ENCODE measurements at places on chromosomes 7 and 10.

- H3K27ac ChIP-seq: no peak overlapping the region
- peaks cover 4% of the 10 kb centered on the region for H3K27me3 ChIP-seq
- H3K4me1 ChIP-seq: no peaks in the 10 kb centered on the region
- DNase-seq: no peak
Measured at GRCh38 chr7:113368256-113368655, 249.9 kb upstream of the SMIM30 start.

DNA sequence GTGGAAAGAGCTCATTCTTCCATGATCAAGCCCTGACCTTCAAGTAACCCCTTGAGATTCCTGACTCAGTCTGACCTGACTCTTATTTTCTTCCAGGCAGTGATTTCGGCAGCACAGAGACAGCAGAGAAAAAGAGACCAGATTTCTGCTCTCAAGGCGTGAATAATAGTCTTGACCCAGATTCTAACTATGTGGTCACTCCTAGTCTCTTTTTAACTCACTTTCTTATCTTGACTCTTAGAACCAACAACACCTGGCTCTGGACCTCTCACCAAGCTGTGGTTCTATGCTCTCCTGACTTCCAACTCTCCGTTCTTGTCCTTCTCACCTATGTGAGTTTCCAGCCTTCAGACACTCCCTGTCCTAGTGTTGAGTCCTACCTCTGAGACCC is 36.9 kb upstream of the KDM7A start:
- no peak overlapping the region for H3K27ac ChIP-seq
- peaks cover 27% of the 10 kb centered on the region for H3K4me1 ChIP-seq
- H3K27me3 ChIP-seq: no peaks in the 10 kb centered on the region
- no peaks in the 10 kb centered on the region for H3K36me3 ChIP-seq

DNA sequence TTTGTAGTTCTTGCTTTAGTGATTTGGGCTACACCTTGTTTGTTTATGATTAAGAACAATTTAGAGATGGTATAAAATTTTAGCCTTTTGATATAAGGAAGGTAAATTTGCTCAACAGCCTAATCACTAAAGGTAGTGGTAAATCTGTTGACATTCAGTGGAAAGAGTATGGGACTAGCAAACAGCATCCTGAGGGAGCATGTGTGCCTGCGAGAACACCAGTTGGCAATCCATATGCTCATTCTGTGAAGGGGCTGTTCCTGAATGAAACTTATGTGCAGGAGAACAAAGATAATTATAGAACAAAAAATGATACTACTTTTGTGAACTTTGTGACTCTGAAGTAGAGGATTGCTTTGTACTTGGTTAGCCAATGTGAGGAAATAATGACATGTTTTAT is 44.0 kb downstream of the CAPZA2 start:
- H3K4me3 ChIP-seq: no peak overlapping the region
- H3K27ac ChIP-seq: no peak overlapping the region
- peaks cover 3% of the 10 kb centered on the region for H3K36me3 ChIP-seq
- peaks cover 5% of the 10 kb centered on the region for H3K4me1 ChIP-seq
- no peaks in the 10 kb centered on the region for H3K27me3 ChIP-seq
- no peak for DNase-seq

- no peak for DNase-seq
- peaks cover 2% of the 10 kb centered on the region for H3K36me3 ChIP-seq
- no peak overlapping the region for H3K4me3 ChIP-seq
- H3K4me1 ChIP-seq: peaks cover 4% of the 10 kb centered on the region
- no peak overlapping the region for H3K27ac ChIP-seq
- peaks cover 23% of the 10 kb centered on the region for H3K27me3 ChIP-seq
Measured at GRCh38 chr10:42990016-42990720, 86.7 kb upstream of the RET start.

DNA sequence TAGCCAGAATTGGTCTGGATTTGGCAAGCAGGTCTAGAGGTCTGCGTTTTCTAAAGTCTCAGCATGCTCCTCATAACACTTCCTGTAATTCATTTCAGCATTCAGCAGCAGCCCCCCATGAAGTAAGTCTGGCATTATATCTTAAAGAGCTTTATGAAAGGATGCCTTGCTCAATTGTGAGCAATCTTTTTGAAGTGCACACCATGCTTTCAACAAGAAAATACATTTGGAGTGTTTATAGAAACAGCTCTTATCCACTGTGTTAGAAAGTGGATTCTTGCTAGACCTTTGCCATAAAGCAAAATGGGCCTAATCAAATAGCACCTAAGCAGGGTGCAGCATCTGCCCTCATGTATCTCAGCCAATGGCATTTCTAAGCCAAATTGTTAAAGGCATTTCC is 378.0 kb upstream of the AKR1E2 start:
- no peak overlapping the region for H3K4me3 ChIP-seq
- peaks cover 3% of the 10 kb centered on the region for H3K4me1 ChIP-seq
- H3K36me3 ChIP-seq: peaks cover 3% of the 10 kb centered on the region
- DNase-seq: no peak
- H3K27ac ChIP-seq: no peak overlapping the region

DNA sequence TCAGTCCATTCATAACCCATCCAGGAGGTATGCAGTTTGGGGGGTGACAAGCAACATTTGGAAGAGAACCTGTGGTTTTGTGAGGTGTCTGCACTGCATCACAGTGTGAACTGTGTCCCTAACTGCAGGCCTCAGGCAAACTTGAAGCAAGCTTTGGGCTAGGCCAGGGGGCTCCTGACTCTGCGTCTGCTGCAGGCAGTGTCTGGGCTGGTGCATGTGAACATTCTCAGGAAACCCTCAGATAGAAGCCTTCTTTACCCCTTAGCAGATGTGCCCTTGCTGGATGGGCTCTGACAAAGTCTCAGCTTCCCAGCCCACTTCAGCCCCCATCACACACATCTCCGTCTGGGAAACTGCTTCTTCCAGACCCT is 61.0 kb downstream of the VIPR2 start:
- H3K4me3 ChIP-seq: no peak overlapping the region
- no peaks in the 10 kb centered on the region for H3K36me3 ChIP-seq
- H3K4me1 ChIP-seq: peaks cover 3% of the 10 kb centered on the region
- peaks cover 34% of the 10 kb centered on the region for H3K27me3 ChIP-seq
- no peak for DNase-seq

DNA sequence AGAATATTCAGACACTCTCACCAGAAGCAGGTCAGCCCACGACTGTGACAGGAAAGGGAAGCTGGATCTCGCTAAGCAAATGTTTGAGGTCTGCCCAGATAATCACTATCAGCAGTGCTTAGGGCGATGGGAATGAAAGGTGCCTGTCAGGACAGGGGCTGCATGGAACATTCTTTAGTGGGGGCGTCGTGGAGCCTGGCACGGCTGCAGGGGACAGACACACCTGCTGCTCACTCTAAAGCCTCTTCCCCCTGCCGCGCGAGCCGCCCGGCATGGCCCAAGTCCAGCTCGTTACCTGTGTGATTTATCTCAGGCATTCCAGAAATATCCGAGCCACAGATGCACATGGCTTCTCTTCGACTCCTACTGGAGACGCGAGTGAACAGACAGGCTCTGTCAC is 235.5 kb downstream of the GLRX3 start:
- peaks cover 22% of the 10 kb centered on the region for H3K27me3 ChIP-seq
- no peaks in the 10 kb centered on the region for H3K4me1 ChIP-seq
- DNase-seq: no peak
- H3K36me3 ChIP-seq: no peaks in the 10 kb centered on the region

GRCh38 chr7:44757739-44758138 is 9.1 kb downstream of the ZMIZ2 start:
- no peaks in the 10 kb centered on the region for H3K27me3 ChIP-seq
- no peak for DNase-seq
- H3K4me3 ChIP-seq: no peak overlapping the region
- H3K27ac ChIP-seq: peak overlapping the region; percentile 53

- no peak overlapping the region for H3K4me3 ChIP-seq
- H3K4me1 ChIP-seq: peaks cover 2% of the 10 kb centered on the region
- H3K36me3 ChIP-seq: peaks cover 3% of the 10 kb centered on the region
- no peak overlapping the region for H3K27ac ChIP-seq
- H3K27me3 ChIP-seq: no peaks in the 10 kb centered on the region
Measured at GRCh38 chr7:138387755-138388475, 72.1 kb upstream of the TRIM24 start.

- no peaks in the 10 kb centered on the region for H3K36me3 ChIP-seq
- no peaks in the 10 kb centered on the region for H3K27me3 ChIP-seq
- H3K4me3 ChIP-seq: no peak overlapping the region
- H3K4me1 ChIP-seq: peaks cover 4% of the 10 kb centered on the region
- peak; percentile 71 for DNase-seq
Measured at GRCh38 chr10:102072673-102073527, 7.8 kb downstream of the HPS6 start.

DNA sequence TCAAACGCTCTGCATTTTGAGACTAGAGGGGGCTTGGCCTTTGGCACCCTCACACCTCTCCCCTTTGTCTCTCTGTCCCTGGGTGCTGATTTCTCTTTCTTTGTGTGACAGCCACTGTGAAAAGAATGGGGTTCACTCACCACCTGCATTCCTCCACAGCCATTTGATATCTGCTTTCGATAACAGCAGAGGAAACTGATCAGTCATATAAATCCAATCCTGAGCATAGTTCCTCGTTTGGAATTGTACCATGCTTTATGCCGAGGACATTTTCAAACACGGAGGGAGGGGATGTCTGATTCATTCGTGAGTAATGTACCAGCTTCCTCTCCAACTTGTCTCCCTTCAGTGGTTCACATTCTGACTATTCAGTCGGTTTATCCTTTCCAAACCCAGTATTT is 15.8 kb downstream of the MET start:
- DNase-seq: no peak
- H3K27ac ChIP-seq: no peak overlapping the region
- H3K4me3 ChIP-seq: no peak overlapping the region

- no peaks in the 10 kb centered on the region for H3K4me1 ChIP-seq
- no peak overlapping the region for H3K27ac ChIP-seq
- H3K4me3 ChIP-seq: no peak overlapping the region
- no peaks in the 10 kb centered on the region for H3K27me3 ChIP-seq
- no peak for DNase-seq
Measured at GRCh38 chr7:7557252-7557651, 9.4 kb upstream of the MIOS start.

DNA sequence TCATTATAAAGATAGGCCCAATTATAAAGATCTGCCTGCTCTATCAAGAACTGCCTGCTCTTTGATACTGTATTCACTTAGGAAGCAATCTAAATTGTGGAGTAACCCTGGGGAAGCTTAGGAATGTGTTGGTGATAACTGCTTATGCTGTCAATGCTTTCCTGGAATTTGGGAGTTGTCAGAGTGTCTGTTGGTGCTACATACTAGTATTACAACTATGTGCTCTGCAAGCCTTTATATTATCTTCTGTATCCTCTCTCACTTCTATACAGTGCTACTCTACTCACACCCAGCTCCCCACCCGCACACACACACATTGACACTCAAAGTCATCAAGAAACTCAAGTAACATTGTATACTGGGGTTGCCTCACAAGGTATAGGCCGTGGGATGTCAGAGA is 6.1 kb downstream of the ZNF277 start:
- H3K4me3 ChIP-seq: no peak overlapping the region
- no peaks in the 10 kb centered on the region for H3K36me3 ChIP-seq
- DNase-seq: no peak
- H3K27me3 ChIP-seq: no peaks in the 10 kb centered on the region
- no peak overlapping the region for H3K27ac ChIP-seq

GRCh38 chr10:44306147-44306710 is 78.7 kb downstream of the CXCL12 start:
- peaks cover 2% of the 10 kb centered on the region for H3K27me3 ChIP-seq
- H3K36me3 ChIP-seq: no peaks in the 10 kb centered on the region
- no peak overlapping the region for H3K4me3 ChIP-seq
- peaks cover 2% of the 10 kb centered on the region for H3K4me1 ChIP-seq
- H3K27ac ChIP-seq: no peak overlapping the region

DNA sequence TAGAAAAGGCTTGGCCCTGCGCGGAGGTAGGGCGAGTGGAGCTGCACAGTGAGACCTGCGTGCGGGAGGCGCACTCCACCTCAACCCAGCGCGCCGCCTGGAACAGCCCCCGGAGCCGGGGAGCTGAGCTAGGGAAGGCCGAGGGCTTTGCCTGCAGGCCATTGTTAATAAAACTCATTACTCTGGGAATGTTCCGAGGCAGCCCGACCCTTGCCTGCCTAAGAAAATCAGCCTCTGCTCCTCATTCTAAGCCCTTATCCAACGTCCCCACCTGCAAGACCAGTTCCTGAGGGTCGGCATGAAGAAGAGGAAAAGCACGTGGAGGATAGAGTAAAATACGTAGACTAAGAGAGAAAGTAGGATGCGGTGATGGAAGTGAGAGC is 55.3 kb downstream of the C7orf25 start:
- peak overlapping the region; percentile 39 for H3K4me3 ChIP-seq
- H3K27me3 ChIP-seq: peaks cover 39% of the 10 kb centered on the region
- peaks cover 7% of the 10 kb centered on the region for H3K4me1 ChIP-seq
- no peaks in the 10 kb centered on the region for H3K36me3 ChIP-seq

DNA sequence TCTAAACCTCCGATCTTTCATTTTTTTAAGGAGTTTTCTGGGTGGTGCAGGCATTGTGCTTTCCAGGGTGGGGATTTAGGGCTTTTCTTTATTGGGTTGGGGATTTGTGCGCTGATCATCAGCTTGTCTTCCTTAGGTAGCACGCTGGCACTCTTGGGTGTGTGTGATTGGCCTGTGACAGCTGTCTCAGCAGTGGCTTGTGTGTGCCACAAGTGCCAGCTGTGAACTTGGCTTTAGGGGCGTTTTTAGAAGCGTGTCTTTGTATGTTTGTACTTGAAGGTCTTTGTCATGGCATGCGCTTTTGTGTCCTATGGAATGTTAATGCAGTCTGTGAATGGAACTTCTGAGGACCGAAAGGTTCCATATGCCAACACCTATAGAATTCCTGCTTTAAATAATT is 788 bp downstream of the AKAP9 start:
- peak overlapping the region; percentile 96 for H3K27ac ChIP-seq
- peaks cover 7% of the 10 kb centered on the region for H3K36me3 ChIP-seq
- H3K27me3 ChIP-seq: no peaks in the 10 kb centered on the region
- no peak for DNase-seq
- peak overlapping the region; percentile 98 for H3K4me3 ChIP-seq
- H3K4me1 ChIP-seq: peaks cover 30% of the 10 kb centered on the region

GRCh38 chr10:21534604-21535493 is 817 bp downstream of the MLLT10 start:
- H3K4me3 ChIP-seq: peak overlapping the region; percentile 93
- H3K36me3 ChIP-seq: no peaks in the 10 kb centered on the region
- no peaks in the 10 kb centered on the region for H3K27me3 ChIP-seq
- peak; percentile 30 for DNase-seq
- H3K27ac ChIP-seq: peak overlapping the region; percentile 86
- peaks cover 18% of the 10 kb centered on the region for H3K4me1 ChIP-seq

GRCh38 chr7:23791721-23792120 is 81.7 kb downstream of the STK31 start:
- H3K27me3 ChIP-seq: no peaks in the 10 kb centered on the region
- H3K27ac ChIP-seq: no peak overlapping the region
- H3K4me1 ChIP-seq: no peaks in the 10 kb centered on the region
- H3K4me3 ChIP-seq: no peak overlapping the region
